H7 (cell line): ENCODE measurements at places on chromosomes 12 and 14. TPM values are rescaled to one million over a fixed set of nuclear protein-coding genes. Genes with fewer than 3 reads are reported as not detected.

The CBLN3 gene
- 0.24 and 1.5 TPM in 2 replicates for total RNA-seq

The LTB4R gene
- 4.2 and 5.0 TPM in 2 replicates for total RNA-seq

The MFAP5 gene
- 0.42 TPM in 1 of 2 replicates, not detected in the other for total RNA-seq

The TMEM229B gene
- 0.07 and 0.69 TPM in 2 replicates for total RNA-seq

The CHGA gene
- total RNA-seq, result 13.0 and 20.6 TPM in 2 replicates

The LRRC43 gene
- 0.22 TPM in 1 of 2 replicates, not detected in the other for total RNA-seq

DNA sequence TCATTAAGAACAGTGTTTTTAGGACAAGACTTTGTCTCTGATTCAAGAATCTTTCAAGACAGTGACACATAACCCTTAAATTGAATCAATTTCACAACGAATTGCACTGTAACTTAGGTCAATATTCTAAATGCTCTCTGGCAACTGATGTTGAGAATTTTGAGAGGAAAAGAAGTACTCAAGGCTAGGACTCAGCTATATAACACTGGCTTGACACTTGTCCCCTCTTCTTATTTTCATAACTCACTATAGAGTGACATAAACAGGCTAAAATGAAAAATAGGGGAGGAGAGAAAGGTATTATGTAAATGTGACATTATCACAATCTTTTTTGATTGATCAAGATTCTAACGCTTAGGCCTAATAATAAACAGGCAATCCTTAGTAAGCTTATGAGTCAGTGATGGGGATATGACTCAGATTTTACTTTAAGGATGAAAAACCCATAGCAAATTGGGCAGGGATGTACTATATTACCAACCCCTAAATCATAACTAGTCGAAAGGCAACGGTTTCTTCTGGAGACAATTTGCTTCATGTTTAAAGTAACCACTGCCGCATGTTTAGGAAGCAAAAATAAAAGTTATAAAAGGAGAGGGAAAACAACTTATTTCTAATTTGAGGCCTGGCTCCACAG, 10.9 kb downstream of the BTG1 start:
- no peak for DNase-seq

DNA sequence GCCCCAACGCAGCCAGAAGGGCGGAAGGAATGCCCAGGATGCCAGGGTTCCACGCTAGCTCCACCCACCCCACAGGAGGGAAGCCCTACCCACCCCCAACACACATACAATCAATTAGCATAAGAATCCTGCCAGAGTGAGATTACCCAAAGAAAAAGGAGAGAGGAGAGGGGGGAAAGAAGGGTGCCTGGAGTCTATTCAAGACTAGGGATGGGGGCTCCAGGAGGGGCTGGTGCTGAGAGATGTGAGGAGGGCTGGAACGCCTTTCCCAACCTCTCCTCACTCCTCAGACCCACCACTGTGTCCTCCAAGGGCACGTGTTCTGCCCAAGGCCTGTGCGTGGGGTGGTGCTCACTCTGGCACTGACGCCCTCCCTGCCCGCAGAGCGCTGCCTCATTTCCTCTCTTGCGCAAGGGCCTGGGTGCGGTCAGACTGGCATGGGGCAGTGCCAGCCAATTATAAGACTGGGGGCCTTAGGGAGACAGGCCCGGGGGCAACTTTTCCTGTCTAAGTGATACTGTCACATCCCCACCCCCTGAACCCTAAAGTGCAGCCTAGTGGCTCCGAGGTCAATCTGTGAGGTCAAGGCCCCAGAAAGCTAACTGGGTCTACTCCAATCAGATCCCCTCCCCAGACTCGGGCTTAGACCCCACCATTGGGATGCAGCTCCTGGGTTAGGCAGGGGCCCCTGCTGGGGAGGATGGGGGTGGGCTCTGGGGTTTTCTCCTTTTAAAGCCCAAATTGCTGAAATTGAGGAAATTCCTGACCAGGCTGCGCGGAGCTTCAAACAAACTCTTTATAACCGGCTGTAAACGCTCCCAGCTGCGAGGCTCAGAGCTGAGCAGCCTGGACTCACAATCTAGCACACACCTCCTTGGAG, 10.2 kb upstream of the ITGB7 start:
- peak; percentile 94 for DNase-seq

DNA sequence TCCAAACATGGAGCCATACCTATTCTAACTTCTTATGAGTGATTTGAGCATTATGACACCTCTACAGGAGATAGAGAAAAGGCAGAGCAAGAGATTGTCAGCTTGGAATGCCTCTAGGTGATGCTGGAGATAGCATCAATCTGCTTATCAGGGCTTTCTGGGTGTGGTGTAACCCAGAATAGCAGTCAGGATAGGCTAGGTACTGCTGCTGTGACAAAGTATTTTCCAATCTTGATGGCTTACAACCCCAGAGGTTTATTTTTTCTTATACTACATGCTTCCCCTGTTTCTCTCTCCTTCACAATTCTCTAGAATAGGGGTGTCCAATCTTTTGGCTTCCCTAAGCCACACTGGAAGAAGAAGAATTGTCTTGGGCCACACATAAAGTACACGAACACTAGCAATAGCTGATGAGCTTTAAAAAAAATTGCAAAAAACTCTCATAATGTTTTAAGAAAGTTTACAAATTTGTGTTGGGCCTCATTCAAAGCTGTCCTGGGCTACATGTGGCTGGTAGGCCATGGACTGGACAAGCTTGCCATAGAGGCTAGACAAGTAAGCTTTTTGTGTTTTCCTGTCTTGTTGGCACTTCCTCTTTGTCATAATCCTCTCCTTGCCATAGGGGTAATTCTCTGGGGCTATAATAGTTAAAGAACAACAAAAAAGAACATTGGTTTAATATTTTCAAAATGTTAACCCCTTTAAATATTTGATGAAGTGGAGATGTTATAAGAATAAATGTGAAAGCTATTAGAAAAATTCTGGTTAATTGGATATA, 123.9 kb upstream of the PMCH start:
- no peak for DNase-seq

DNA sequence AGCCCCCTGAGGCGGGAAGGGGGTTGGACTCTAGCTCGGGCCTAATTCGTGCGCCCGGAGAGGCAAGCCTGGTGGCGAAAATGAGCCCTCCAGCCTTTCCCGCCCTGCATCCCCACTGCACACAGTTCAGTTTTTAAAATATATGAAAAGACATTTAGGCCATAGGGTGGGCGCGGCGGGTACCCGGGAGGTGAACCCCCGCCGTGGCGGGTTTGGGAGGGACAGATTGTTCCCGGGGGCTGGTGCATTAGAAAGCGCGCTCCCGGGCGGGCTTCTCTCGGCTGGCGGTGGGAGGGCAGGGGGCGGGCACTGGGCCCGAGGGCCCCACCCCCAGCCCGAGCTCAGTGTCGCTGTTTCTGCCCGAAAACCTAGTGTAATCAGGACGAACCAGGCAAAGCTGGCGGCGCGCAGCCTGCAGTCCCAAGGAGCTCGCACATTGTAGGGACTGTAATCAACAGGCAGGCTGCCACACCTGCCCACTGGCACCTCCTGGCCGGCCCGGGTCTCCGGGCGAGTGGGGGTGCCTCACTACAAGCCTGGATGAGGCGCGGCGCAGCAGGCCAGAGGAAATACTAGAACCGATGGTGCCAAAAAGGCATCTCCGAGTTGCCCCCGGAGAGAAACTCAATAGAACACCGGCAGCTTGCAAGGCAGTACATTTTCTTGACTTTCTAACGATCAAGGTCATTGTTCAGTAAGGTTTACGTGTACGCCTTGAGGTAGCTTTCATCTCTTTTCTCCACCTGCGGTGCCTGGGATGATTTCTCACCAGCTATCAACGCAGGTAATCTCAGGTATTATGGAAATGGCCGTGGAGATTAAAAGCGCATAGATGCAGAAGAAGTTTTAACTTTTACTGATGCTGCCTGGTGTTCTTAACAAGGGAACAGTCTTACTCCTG, 764 bp upstream of the SPTB start:
- DNase-seq, result peak; percentile 94

DNA sequence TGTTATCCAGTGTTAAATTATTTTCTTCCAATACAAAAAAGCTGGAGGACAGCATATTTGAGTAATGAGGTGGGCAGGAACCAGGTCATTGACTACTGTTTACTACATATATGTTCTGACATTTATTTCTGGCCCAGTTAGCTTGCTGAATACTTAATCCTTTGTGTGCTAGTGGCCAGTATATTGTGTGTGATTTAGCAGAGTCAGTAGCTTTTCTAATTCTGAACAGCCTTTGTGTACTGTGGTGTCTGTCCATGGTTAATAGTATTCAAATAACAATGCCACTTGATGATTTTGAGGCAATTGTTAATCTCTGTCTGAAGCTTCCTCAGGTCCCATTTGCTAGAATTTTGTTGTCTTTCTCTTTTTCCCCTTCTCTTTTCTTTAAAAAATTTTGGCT, 286.5 kb upstream of the E2F7 start:
- DNase-seq, result no peak

DNA sequence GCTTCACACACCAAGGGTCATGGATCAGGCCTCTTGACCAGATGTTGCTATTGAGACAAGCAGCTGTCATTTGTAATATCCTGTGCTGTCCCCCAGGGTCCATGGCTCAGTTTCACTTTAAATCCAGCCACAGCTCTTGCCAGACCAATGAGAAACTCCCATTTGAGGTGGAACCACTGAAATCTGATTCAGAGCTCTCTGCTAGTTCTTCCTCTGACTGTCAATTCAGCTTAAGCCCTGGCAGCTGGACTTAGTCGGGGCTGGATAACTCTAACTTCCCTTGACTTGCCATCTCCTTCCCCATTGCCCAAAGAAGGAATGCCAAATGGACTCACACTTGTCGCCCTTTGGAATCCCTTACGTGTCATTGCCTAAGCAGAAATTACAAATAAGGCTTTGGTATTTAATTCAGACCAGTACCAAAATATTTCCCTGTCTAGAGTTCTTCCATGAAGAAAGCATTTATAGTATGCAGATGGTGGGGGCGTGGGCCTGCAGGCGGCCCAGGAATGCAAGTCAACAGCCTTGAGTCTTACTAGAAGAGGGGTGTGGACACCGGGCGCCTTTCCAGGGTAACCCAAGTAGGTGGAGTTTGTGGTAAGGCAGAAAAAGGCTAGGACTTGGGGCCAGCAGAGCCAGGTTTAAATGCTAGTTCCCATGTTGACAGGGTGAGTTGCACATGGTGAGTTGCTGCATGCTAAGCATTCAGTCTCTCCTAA, 96.9 kb upstream of the TMPO start:
- peak; percentile 65 for DNase-seq

DNA sequence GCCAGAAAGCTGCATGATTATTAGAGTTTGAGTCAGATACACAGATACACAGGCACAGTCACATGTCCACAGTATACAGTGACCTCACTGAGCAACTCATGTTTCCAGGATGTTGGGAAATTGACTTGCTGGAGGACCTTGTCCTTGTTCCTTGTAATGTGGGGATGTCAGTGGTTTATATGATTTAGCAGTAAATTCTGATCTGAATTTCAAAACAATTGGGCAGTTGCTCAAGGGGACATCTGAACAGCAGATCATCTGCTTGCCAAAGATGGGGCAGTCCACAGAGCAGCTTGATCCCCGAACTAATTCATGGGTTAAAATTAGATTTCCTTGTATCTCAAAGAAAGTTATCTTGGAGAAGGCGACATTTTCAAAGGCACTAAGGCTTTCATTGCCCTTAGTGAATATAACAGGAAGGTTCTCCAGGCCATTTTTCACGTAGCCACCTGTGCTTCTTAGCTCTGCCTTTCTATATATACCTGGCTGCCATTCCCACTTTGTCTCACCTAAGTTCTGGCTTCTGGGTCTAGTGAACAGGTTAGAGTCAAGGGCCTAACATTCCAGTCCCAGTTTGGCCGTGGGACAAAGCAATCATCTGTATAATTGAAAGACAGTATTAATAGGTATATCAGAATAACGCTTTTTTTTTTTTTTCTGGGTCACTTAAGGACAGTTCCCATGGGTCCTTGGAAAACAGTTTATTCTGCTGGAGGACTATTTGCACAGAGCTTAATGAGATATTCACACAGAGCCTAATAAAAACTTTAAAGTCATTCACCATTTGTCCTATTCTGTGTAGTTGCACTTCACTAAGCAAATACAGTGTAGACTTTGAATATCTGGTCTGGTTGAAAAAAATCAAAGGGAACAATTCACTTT, 64.9 kb upstream of the STRN3 start:
- no peak for DNase-seq

GRCh38 chr14:91135039-91135438, 21.2 kb downstream of the DGLUCY start:
- no peak for DNase-seq

- DNase-seq, result no peak
Measured at GRCh38 chr12:124814741-124815613, 48.7 kb downstream of the SCARB1 start.

- DNase-seq, result peak; percentile 68
Measured at GRCh38 chr12:131348646-131349045, 362.2 kb upstream of the SFSWAP start.

DNA sequence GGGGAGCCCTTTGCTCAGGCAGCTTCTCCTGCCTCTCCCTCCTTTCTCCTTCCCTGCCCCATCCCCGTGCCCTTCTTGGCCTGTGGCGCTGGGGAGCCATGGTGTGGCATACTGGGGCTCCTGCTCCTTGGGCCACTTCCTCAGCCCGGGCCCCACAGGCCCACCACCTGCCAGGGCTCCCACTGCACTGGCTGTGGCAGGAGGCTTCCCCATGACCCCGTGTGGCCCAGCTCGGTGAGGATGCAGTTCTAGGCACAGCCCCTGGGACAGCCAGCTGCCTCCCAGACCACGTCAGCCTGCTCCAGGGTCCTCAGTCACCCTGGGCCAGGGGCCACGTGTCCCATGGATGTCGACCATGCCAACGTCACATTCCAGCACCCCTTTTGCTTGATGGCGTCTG, 13.0 kb upstream of the AMN start:
- no peak for DNase-seq

DNA sequence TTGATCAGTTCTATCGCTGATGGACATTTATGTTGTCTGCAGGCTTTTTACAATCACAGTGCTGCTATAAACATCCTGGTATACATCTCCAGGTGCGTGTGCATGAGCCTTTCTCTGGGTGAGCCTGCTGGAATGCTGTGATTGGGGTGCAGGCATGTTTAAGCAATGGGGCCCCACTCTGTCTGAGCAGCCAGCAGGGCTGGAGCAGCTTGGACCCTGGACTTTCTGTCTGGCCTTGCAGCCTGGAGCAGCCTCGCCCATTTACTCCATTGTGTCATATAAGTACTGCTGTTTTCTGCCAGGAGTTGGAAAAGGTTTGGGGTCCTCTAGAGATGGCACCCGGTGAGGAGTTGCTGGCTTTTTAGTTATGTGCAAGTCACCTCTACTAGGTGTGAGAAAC, 199.0 kb downstream of the KIF26A start:
- no peak for DNase-seq

- no peak for DNase-seq
Measured at GRCh38 chr12:111775205-111776193, 8.8 kb downstream of the ALDH2 start.

GRCh38 chr14:61244009-61244408, 37.1 kb downstream of the TMEM30B start:
- no peak for DNase-seq
